Brain pericyte (primary cell): ENCODE measurements at places on chromosomes 6 and 20.

DNA sequence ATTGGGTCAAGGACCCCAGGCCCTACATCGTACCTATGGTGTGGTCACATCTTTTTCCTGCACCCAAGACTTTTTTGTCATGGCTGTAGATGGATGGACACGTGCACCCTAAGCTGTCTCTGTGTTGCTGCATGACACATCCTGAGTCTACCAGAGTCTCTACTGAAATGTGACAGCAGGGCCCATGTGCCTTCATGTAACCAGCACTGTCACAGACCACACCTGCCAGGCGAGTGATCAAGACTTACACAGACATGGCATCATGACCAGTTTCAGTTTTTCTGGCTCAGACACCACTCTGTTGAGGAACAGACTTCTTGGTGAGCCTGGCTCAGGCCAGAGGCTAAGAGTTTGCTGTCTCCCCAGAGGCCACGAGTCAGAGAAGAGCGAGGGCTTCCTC lies 7.6 kb downstream of the PRND start:
- DNase-seq = no peak

DNA sequence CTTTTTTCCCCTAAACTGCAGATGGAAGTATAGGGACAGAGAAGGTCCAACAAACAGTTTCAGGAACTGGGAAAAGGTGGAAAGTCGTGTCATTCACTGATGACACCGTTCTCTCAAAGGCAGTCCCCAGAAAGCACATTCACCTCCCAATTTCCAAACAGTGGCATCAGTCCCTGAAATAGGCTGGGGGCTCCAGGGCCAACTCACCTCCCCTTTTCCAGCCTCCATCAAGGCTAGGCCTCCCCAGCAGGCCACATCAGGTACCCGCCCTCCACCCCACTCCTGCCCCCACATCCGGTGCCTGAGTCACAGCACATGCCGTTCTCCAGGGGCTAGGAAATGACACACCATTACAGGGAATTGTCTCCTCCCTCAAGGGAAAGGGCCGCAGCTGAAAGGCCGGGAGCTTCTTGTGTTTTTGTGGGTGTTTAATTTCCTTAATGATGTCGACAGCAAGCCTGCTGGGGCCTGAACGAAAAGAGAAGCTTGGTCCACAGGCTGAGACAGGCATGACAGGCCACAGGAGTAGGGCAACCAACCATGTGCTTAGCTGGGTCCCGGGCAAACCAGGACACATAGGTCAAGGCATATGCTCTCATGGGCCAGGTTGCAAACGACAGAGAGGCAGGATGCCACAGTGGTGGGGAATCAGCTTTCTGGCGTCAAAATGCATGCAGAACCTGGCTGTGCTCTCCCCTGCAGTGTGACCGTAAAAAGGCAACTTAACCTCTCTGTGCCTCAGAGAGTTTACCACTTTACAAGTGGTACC lies 39.2 kb downstream of the ZMYND8 start:
- peak; percentile 59 for DNase-seq

DNA sequence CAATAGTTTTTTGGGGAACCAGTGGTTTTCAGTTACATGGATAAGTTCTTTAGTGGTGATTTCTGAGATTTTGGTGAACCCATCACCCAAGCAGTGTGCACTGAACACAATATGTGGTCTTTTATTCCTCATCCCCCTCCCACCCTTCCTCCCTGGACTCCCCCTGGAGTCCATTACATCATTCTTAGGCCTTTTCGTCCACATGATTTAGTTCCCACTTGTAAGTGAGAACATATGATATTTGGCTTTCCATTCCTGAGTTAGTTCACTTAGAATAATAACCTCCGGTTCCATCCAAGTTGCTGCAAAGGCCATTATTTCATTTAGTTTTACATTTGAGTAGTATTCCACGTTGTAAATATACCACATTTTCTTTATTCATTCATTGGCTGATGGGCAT lies 28.3 kb downstream of the RPP40 start:
- no peak for DNase-seq

DNA sequence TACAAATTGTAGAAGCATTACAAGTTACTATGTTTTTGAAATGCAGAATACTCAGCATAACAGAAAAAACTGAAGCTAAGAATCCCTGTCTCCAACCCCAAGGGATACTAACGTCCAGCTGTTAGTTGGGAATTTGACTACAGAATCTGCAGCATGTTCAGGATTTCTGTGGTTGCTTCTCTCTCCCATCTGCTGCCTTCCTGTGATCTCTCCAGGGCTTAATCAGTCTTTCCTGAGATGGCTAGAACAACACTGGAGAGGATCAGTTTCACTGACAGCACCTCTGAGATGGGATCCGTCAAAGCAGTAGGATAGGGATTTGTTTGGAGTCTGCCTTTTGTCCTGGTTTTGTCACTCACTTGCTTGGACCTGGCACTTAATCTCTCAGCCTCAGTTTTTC lies 73.3 kb upstream of the NUP153 start:
- DNase-seq = no peak

- no peak for DNase-seq
Measured at GRCh38 chr6:129695373-129696027, 14.5 kb downstream of the ARHGAP18 start.

- DNase-seq = no peak
Measured at GRCh38 chr6:106974999-106975737, 639 bp upstream of the CD24 start.

DNA sequence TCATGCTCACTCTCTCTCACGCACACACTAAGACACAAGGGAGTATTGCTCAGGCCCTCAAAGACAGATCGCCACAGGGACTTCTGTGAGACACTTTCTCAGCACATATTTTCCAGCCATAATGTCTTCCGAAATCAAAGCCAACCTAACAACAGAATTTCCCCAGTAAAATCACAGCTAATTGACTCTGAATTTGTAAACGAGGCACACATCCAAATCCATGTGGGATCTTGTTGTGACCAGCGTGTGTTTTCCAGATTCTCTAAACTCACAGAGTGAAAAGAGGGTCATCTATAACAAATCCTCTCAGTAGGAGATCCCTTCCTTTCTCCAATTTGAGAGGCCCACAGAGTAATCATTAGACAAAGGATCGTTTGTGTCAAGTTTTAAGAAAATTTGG lies 280.4 kb downstream of the PACRG start:
- DNase-seq = no peak

DNA sequence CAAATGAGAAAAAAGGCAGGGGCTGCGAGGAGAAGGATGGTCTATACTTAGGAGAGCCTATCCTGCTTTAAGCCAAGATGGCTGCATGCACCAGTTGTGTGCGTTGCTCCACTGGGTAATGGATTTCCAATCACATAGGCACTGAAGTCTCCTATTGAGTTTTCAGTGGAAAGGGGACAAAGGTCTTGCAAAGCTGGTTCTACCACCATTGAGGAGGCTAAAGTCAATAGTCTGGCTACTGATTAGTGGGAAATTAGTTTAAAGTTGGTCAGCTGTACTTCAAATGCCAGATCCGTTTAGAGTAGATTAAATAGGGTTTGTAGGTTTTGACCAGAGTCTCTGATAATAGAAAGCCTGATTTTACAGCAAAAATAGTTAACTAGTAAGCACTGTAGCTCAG lies 104.9 kb downstream of the SESN1 start:
- no peak for DNase-seq

- DNase-seq = no peak
Measured at GRCh38 chr20:62691487-62691886, 17.1 kb upstream of the NTSR1 start.

DNA sequence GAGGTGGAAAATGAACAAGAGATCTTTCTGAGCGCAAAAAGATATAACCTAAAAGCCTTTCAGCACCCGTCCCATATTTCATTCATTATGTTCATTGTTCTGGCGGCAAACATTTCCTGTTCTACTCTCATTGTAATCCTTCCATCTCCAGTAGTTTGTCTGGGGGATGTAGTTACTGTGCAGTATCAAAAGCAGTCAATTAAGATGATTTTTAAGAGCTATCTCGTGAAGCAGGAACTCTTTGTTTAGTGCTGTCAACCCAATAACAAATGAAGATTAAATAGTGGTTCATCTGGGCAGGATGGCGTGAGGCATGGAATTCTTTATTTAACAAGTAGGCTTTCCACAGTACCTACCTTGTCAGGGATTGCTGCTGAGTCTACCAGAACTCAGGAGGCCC lies 876.7 kb downstream of the HACE1 start:
- DNase-seq = no peak

- DNase-seq = no peak
Measured at GRCh38 chr20:11686195-11686594, 231.5 kb upstream of the BTBD3 start.

DNA sequence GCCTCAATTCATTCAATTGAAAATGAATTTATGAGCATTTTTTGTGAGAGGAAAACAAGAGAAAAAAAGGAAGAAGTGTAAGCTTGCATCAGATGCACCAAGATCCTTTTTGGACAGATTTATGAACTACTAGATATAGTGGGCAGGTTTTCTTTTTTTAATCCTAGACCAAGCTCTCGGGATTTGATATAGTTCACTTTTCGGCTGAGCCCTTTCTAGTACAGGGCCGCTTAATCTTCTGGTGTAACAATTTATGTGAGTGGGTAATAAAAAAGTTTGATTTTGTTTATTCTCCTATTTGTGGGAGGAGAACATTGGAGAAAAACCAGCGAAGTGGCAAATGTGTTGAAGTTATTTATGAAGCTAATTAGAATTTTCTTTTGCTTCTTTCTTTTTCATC lies 538.0 kb downstream of the UTRN start:
- DNase-seq = no peak

- DNase-seq = no peak
Measured at GRCh38 chr6:169229615-169230321, 23.9 kb downstream of the THBS2 start.

DNA sequence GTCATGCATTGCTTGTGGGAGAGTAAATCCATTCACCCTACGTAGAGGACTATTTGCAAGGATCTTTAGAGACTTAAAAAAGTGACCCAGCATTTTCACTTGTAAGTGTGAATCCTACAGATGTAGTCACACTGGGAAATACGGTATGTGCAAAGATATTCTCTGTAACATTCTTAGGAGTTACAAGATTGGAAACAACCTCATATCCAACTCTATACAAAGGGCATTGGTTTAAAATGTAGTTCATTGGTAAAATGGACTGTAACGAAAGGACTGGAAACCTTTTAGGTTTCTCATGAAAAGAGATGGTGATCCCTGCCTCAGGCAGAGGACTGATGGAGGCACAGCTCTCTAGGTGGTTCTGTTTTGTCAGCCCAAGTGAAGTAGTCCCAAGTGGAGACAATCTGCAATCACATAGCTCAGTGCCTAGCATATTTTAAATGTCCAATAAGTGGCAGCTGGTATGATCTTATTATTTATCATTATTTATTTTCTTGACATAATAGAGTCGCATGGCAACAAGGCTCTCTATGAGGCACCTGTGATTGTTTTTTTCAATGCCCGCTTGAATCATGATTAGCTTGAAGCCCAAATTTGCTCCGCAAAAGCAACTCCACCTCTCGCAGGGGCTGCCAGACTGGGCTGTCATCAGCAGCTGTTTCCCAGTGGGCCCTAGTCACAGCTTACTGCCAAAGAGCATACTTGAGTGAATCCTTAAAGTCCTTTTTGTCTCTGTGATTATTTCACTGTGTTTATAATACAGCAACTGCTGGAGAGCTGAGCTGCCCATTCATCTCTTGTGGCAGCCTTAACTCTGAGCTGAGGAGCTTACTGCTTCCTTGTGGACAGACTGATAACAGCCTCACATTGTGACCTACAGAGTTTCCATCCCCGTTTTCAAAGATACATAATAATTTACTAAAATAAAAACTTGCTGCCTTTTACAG lies 19.8 kb upstream of the ENPP1 start:
- no peak for DNase-seq

DNA sequence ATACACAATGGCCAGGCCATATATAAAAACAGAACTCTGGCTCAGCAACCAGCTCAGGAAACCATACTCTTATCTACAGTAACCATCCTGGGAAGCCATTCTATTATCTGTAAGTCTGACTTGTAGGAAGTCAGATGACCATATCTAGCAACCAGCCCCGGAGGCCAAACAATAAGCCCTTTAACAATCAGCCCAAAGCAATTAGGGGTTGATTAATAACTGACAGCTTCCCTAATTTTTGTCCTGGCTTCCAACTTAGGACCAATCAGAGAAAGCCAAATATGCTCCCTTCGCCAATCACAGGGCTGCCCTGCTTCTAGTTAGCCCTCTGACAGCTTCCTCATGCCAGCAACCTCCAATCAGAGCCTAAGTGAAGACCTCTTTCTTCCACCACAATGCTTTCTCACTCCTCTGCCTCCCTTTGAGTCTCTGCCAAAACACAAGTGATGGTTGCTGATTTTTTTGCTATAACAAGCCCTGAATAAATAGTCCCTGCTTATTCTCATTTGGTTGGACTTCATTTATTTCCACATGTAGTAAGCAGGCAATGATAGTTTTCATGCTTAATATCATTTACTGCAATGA lies 37.8 kb upstream of the STXBP5 start:
- no peak for DNase-seq
